ENCODE measurements at places on chromosomes 7 and 10.
A peak's percentile ranks its signal among the peaks of the same experiment; 100 is the strongest.

GRCh38 chr10:124362568-124362967 lies 56.2 kb downstream of the OAT start:
- DNase-seq = no peak

DNA sequence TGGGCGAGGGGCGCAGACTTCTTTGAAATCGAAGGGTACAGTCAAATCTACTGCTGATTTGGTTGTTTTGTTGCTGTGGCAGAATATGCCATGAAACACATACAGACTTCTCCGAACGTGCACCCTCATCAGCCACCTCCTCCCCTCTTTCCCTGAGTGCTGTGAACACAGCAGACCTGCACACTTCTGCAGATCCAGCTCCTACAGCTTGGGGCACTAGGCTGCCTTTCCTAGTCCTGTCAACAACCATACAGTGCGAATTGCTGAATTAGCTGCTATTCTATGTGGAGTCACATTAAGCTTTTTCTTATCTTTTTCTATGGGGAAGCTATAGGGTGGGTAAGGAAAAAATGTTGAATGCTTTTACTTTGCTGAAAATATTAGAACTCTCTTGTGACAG lies 57.5 kb downstream of the COL17A1 start:
- peak; percentile 10 for DNase-seq

DNA sequence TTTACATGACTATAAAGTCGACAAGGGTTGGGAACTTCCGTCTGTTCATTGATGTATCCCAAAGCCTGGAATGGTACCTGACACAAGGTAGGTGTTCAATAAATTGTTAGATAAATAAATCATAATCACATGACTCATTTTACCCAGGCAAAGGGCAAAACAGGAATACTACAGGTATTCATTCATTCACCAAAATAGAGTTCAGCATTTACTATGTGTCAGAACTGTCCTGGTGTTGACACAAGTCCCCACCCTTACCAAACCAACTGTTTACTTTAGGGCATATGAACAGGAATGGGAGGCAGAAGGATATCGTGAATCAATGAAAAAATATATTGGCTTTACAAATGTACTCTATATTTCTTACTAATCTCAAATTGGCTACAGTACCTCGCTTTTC lies 666 bp upstream of the YAE1 start:
- DNase-seq = no peak

DNA sequence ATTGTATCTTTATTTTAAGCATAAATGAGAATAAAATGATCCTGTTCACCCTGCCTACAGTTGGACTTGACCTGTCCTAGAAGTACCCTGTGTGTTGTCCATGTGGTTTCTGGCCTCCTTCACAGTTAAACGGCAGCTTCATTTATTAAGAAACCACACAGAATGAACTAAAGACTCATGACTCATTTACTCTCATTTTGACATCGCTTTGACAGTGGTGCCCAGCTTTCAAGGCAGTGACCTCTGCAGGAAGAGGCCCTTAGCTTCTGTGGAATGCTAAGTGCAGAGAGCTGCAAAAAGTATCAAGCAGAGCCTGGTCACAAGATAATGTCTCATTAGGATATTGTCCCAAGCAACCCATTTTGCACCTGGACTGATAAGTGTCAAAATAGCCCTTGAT lies 93.4 kb downstream of the AVL9 start:
- DNase-seq = peak; percentile 92

DNA sequence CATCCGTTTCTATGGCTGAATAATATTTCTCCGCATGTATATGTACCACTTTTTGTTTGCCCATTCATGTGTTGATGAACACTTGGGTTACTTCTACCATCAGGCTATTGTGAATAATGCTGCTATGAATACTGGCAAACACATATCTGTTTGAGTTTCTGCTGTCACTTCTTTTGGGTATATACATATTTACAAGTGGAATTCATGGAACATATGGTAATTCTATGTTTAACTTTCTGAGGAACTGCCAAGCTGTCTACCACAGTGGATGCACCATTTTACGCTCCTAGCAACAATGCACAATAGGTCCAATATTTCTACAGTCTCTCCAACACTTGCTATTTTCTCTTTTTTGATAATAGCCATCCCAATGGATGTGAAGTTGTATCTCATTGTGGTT lies 5.5 kb upstream of the ZNF488 start:
- DNase-seq = no peak

DNA sequence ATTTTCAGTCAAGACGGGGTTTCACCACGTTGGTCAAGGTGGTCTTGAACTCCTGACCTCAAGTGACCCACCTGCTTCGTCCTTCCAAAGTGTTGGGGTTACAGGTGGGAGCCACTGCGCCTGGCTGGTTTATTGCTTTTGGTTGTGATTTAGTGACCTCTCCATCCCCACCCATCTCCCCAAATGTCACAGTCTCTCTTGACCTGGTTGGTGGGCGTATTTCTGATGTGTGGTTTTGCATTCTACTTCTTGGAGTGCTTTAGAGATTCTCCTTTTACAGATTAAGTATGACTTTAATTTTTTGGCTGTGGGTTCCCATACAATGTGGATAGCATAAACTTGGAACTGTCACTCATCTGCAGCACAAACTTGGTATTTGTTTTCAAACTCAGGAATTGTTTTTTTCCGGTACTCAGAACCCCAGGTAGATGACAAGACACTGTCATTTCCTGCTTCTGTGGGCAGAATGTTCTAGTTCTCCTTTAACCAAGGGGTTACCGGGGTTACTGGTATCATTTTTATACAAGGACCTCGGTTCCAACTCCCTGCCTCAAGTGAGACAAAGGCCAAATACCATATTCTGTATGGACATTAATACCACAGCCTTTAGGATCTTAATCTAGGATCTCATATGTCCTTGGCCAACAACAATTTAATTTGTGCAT lies 50.5 kb downstream of the MRC1 start:
- DNase-seq = no peak

DNA sequence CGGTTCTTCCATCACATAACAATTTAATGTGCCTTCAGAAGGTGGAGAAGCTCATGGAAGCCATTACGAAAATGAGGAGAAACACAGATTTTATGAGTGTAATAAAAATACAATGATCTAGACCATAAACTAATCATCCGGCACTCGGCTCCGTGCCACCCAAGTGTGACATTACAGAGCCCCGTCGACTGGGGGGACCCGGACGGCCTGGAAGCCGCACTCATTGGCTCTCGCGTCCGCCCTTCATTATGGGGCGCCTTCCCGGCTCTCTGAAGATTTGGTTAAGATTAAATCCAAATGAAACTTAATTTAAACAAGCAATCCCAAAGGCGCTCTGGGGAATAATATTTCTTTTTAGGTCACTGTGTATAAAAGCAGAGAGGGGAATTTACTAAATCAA lies 242.6 kb downstream of the DNAJB6 start:
- DNase-seq = no peak

DNA sequence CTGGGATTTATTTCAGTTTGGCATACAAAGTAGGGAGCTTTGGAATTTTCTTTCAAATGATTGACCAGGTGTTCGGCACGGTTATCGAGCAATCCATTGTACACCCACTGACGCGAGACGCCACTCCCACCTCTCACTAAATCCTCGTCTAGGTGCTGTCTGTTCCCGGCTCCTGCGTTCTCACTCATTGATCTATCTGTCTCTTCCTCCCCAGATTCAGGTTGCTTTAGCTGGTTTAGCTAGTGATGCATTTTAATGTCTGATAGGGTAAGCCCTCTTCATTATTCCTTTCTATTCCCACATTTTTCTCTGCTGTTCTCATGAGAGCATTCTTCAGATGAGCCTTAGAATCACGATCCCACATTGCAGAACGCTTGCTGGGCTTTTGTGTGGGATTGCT lies 91.7 kb downstream of the ELFN1 start:
- DNase-seq = no peak

DNA sequence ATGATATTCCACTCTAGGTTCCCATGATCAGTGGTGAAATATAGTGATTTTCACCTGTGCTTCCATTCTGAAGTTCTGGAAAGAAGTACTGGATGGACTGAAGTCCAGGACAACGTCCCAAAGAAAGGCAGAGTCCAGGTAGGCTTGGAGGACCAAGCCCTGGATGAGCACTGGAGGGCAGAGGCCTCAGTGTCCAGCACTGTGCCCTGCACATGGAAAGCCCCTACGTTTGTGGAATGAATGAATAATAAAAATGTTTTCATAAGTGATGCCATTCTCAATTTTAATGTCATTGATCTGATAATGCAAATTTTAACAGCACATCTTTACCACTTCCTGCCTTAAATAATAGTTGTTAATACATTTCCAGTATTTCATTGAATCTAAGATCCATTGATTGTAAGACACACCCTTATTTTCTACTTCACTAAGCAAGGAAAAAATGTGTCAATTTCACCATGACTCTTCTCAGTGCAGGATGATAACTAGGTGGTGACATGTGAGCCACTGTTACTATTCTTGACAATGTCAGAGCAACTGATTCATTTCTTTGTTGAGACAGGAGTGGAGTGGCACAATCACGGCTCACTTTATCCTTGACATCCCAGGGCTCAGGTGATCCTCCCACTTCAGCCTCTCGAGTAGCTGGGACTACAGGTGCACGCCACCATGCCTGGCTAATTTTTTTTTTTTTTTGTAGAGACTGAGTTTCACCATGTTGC lies 35.2 kb downstream of the ZNF783 start:
- no peak for DNase-seq

DNA sequence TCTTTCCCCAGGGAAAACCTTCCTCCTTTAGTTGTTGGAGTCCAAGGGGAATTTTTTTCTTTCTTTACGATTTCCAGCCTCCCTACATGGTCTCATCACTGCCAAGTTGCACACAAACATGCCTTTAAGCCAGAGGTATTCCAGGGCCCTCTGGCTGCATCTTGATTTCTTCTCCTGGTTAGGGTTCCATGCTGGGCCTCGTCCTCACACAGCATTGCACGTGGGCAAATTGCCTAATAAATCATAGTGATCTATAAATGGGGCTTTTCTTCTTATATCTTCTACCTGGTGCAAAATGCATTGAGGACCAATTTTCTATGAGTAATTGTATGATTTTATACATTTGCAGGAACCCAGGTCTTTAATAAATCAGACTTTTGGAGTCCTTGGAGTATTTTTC lies 284.2 kb downstream of the C7orf25 start:
- DNase-seq = no peak

- no peak for DNase-seq
These were observed 128.9 kb upstream of the PRSS1 start for GRCh38 chr7:142620402-142620801.

- no peak for DNase-seq
These were observed 658 bp downstream of the DMBT1 start for GRCh38 chr10:122561212-122561611.

- no peak for DNase-seq
These were observed 11.3 kb downstream of the SLC16A9 start for GRCh38 chr10:59698326-59698725.

DNA sequence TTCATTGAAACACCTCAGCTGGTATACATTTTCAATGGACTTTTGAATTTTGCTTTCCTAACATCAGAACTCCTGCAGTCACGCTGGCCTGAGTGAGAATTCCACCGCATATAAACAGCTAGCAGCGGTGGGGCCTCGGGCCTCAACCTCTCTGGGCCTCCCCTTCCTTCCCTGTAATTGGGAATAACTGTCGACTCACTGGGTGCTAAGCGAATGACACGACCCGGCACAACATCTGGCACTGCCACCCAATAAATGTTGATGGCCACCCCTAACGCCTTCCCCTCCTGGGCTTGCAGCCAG lies 670 bp downstream of the RCC1L start:
- DNase-seq = no peak

- DNase-seq = no peak
These were observed 945.5 kb downstream of the SORCS3 start for GRCh38 chr10:105586451-105587098.

- DNase-seq = peak; percentile 90
These were observed 2.1 kb downstream of the ADK start for GRCh38 chr10:74153123-74153522.

- DNase-seq = no peak
These were observed 6.1 kb upstream of the RBM17 start for GRCh38 chr10:6082496-6083395.

- no peak for DNase-seq
These were observed 233.2 kb downstream of the TCERG1L start for GRCh38 chr10:131078131-131078881.

DNA sequence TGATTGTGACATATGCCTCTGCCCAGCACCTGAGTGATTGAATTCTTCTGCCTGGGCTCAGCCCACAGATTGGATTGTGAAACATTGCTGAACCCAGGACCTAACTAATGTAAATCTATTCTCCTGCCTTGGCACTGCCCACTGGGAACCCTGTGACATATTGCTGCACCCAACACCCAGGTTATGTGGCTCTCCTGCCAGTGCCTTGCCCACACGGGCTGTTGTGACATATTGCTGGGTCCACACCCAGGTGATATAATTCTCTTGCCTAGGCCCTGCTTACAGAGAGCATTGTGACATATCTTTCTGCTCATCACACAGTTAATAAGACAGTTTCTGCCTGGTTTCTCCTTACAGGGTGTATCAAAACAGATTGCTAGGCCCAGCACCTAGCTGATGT lies 50.8 kb upstream of the ZNF680 start:
- DNase-seq = no peak

DNA sequence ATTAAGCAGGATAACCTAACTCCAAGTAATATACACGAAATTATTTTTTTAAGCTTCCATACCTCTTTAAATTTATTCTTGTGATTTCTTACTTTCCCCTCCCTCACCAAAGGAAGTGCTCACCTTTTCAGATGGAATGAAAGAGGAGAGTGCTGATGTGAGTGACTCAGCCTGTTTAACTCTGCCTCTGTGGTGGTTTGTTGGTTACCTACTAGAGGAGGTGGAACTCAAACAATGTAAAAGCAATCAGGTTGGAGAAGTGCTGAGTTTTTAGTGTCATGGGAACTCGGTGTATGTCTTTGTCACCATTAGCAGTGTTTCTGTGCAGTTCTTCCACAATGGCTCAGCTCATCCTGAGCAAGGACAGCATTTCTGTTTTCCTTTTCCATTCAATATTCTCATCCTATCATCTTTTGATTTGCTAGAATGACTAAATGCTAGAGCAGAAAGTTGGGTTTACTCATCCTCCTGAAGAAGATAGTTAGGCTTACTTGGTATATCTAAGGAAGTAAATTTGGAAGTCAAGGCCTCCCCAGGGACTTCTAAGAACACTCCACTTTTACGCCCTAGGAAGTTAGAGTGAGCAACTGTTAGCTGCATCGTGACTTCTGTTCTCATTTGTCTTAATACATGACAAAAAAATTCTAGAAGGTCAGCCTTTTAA lies 6.0 kb downstream of the ADD3 start:
- no peak for DNase-seq

GRCh38 chr7:47008461-47008860 lies 573.5 kb downstream of the TNS3 start:
- no peak for DNase-seq

All from HCEC 1CT (cell line).